ENCODE measurements at places on chromosomes 7 and 10.

DNA sequence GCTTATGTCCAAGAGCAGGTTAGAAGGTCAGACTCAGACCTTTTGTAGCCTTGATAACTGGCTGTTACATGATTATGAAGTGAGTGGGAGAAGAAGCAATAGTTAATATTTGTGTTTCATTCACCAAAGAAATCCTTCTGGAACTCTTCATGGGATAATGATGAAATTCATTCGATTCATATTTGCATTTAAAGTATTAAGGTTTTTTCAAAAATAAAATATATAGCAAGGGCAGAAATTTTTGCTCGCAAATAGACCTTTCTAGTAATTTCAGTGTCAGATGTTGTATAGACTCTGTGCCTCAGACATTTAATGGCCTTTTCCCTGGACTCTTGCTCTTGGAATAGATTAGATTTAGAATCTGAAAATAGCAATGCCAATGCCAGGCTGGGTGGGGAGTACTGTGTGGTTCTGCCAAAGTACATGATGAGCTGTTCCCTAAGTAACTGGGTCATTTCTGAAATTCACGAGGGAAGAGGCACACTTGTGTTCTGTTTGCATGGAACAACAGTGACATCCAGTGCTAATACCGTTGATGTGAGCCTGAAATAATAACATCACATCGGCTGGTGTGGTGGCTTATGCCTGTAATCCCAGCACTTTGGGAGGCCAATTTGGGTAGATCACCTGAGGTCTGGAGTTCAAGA lies 119.2 kb downstream of the MBL2 start:
- no peak for DNase-seq

- DNase-seq = no peak
These were observed 25.4 kb downstream of the LCOR start for GRCh38 chr10:96857301-96858012.

DNA sequence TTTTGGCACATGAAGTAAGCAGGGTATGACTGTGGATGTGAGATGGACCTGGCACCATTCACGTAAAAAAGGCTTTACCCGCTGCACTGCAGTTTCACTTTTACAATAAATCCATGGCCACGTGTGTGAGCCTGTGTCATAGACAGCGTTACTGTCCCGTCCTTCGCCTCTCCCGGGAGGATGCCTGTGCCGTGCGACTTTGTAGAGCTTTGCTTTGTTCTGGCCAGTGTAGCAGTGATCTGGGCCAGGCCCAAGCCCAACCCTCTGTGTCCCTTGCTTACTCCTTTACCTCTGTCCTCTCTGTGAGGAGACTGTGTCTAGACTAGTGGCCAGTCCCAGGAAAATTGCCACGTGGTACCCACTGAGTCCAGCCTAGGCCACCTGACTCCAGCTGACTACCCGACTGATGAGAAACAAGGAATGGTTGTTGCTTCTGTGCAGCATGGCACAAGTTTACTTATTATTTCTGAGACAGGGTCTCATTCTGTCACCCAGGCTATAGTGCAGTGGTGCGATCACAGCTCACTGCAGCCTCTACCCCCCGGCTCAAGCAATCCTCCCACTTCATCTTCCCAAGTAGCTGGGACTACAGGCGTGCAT lies 48.1 kb downstream of the JAKMIP3 start:
- no peak for DNase-seq

GRCh38 chr10:77036993-77037734 lies 600.4 kb downstream of the KCNMA1 start:
- no peak for DNase-seq

- DNase-seq = no peak
These were observed 43.5 kb downstream of the VTI1A start for GRCh38 chr10:112490545-112490944.

Data from stimulated activated naive CD4-positive, alpha-beta T cell treated with Interleukin-2 at 50 U/mL for 16 hours (primary cell).